Stimulated activated CD4-positive, alpha-beta T cell treated with anti-CD3 and anti-CD28 coated beads, Interleukin-1b, Interleukin-23, amount 100 ng/mL, for 1 hour (primary cell): ENCODE measurements at places on chromosomes 7 and 10.

- DNase-seq = no peak
Measured at GRCh38 chr7:48351900-48352299, 180.6 kb downstream of the ABCA13 start.

DNA sequence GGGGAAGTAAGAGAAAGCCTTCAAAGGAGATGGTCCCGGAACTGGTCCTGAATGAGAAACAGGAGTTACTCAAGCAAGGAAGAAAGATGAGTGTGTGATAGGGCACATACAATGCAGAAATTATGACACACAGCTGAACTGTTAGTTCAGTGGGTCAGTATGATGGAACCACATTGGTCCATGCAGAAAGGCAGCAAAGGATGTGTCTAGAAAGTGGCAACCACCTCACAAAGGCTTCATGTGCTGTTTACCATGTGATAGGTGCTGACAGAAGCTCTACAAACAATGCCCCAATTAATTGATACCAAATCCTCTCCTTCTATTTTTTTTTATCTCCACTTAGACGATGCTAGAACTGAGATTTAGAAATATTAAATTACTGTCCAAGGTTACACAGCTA, 258.3 kb downstream of the RELN start:
- DNase-seq = no peak

GRCh38 chr7:96671854-96672253, 37.8 kb downstream of the SEM1 start:
- no peak for DNase-seq

DNA sequence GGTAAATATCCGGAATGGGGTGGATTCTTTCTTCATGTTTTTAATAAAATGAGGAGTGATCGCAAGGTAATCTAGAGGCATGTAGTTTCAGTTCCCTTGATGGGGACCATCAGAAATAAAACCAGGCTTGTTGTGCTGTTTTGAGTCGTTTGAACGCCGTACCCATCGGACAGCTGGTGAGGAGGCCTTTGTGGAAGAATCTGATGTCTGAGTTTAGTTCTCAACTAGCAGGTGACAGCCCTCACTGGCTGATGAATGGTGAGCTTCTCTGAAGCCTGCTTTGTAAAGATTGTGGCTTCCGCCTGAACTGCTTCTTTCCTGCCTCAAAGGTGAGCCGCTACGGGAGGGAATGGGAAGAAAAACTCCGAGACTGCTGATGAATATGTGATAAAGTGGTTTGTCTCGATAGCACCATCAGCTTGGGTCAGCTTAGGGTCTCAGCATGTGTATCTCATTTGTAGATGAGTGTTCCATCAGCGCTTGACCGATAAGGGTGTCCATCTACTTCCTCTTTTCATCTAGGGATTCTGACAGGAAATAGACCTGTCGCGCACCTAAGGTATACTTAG, 977 bp downstream of the TMEM248 start:
- DNase-seq = no peak

GRCh38 chr10:132163278-132163765, 23.4 kb upstream of the DPYSL4 start:
- DNase-seq = no peak

- no peak for DNase-seq
Measured at GRCh38 chr7:141397236-141398163, 153.7 kb upstream of the AGK start.

DNA sequence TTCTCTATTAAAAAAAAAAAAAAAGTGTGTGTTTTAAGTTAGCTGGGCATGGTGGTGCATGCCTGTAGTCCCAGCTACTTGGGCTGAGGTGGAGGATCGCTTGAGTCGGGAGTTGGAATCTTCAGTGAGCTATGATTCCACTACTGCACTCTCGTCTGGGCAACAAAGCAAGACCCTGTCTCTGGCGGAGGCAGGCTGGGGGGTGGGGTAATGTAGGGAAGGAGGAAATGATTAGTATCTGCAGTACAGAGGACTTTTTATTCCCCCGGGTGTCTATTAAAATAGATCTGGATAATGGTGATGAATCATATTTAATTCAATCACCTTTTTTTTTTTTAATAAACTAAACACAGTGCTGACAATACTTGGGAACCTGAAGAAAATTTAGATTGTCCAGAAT, 6.5 kb downstream of the CBX3 start:
- no peak for DNase-seq

DNA sequence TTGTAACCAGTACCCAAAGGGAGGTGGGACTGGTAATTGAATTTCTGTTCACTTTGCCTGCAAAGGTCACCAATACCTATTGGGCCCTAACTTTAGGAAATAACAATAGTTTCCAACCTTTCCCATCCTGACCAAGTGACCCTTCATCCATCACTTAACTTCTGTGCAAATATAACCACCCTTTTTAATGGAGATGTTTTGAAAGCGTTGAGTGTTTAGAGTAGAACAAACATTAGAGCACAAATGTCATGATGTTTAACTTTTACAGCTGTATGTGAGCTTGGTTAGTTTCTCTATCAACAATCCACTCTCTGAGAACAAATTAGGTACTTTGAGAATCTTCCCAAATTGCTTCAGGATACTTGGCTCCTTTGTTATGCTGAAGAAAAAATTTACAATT, 66.4 kb downstream of the MET start:
- DNase-seq = no peak

DNA sequence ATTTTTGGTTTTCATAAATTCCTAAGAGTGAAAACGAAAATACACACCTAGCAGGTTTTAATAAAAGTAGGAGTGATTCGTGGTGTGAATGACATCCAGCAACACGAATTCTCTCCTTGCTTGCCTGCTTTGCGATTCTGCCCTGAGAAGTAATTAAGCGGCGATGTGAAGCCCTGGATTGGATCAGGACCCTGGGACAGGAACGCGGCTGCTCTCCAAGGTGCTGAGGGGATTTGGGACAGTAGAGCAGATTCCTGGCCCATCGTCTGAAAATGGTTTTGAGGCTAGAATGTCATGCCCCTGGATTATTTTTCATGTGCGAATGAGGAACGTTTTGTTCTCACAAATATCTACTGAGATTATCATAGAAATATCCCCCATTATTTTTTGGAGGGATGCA, 7.8 kb downstream of the NPS start:
- no peak for DNase-seq

- no peak for DNase-seq
Measured at GRCh38 chr7:129341816-129342806, 92.1 kb upstream of the STRIP2 start.

DNA sequence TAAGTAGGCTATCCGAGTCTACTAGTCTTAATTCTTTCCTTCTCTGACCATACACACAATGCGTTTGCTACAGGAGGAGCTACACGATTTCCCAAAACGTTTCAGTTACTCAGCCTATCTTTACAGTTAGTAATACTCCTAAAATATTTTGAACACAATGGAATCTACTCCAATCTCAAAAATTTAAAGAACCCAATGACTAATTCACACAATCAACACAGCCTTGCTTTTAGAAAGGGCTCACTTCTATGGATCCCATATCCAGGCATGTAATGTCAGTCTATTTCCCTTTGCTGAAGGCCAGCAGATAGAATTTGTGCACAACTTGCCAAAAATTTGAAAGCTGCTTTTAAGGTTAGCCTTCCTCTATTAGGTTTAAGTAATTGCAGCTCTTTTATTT, 107.2 kb downstream of the VPS41 start:
- DNase-seq = no peak

- DNase-seq = no peak
Measured at GRCh38 chr7:91263384-91264045, 718 bp upstream of the FZD1 start.

GRCh38 chr7:22786290-22786932, 36.2 kb downstream of the TOMM7 start:
- no peak for DNase-seq

- DNase-seq = no peak
Measured at GRCh38 chr10:63703113-63703670, 182.0 kb downstream of the REEP3 start.

GRCh38 chr10:132850246-132850645, 64.3 kb upstream of the NKX6-2 start:
- no peak for DNase-seq

DNA sequence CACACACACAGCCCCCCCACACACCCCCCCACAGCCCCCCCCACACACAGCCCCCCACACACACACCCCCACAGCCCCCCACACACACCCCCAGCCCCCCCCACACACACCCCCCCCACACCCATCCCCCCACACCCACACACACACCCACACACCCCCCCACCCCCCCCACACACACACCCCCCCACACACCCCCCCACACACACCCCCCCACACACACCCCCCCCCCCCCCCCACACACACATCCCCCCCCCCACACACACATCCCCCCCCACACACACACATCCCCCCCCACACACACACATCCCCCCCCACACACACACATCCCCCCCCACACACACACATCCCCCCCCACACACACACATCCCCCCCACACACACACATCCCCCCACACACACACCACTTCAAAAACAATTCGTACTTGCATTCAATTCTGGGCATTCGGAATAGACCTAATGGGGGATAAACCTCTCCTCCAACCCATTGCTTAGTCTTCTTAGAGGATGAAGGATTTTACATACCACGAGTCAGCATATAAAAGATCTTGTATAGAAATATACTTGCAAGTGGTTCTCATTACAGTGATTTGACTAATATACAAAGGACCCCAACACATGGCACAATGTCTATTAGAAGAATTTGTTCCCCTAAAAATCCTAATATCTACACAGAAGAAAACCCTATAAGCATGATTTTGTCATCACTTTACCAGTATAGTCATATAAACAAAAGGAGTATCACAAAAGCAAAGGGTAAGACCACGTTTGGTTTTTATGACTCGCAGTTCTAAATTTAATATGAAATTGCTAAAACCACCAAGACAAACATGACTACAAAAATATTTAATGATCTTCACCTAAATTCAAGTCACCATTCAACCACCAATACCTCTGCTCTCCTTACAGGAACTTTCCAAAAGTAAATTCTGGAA, 80.9 kb downstream of the DIP2C start:
- no peak for DNase-seq

- DNase-seq = no peak
Measured at GRCh38 chr10:69569396-69569934, 3.8 kb downstream of the NEUROG3 start.

- DNase-seq = no peak
Measured at GRCh38 chr7:98352621-98353020, 48.3 kb downstream of the BAIAP2L1 start.

GRCh38 chr7:69373171-69374043, 224.9 kb upstream of the AUTS2 start:
- no peak for DNase-seq

DNA sequence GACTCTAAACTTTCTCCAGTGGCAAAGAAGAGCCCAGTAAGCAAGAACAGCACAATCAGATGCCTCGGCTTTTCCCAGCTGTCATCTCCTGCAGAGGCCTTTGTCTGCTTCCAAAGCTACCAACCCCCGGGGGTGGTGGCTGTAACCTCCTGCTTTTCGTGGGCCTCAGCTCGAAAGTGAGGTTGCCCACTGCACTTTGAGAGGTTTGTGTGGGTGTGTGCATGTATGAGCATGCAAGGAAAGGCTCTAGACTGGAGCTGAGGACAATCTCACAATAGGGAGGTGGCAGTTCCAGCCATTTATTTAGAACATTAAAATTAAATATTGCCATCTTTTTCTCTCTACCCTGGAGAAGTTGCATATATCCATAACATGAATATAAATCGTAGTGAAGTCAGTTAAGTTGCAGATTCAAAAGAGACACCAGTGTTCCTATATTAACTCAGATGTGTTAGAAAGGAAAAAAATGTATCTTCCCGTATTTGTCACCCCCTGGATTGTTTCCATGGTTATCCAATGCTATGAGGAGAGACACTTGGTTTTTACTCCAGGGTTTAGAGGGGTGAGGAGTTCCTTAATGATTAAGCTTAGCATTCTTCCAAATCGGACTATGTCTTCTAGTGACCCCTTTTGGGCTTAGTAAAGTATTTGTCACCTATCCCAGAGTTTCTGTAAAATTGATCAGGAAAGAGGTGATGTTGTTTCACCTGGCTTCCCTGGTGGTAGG, 781.1 kb downstream of the INHBA start:
- DNase-seq = no peak

DNA sequence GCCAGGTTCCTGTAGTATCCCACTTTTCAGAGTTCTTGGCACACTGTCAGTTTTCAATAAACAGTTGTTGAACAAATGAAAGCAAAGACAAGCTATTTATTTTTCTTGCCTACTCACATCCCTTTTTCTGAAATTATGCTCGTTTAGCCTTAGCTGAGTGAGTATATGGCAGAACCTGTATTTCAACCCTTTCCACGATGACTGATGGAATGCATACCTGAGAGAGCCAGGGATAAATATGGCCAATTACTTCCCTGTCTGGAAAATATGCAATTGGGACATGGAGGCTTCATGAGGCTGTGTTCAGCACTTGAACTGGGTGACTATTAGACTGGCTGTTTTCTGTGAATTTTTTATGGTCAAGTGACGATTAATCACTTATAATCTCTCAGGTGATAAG, 144.5 kb upstream of the POT1 start:
- no peak for DNase-seq

- no peak for DNase-seq
Measured at GRCh38 chr7:128443831-128444600, 11.7 kb upstream of the HILPDA start.

DNA sequence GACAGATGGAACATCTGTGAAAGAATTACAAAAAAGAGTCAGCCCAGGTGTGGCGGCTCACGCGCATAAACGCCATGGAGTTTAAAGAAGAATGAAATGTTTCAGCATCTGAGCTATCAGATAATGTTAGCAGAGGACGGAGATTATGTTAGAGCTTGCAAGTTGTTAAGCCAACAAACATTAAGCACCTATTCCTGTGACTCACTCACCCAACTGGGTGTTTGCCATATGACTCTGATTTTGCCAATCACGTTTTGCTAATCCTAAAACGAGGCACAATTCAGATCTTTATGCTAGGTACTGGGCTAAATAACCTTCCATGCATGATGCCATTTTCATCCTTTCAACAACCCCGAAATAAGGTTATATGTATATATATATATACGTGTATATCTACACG, 29.0 kb upstream of the CCNY start:
- no peak for DNase-seq

GRCh38 chr7:33986951-33987947, 81.9 kb downstream of the BMPER start:
- no peak for DNase-seq

DNA sequence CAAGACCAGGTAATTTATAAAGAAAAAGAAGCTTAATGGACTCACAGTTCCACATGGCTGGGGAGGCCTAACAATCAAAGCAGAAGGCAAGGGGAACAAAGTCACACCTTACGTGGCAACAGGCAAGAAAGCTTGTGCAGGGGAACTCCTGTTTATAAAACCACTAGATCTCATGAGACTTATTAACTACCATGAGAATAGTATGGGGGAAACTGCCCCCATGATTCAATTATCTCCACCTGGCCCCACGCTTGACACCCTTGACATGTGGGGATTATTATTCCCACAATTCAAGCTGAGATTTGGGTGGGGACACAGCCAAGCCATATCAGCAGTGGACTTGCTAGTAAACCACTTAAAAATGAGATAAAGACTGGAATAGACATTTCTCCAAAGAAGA, 451.7 kb downstream of the DNAJB9 start:
- DNase-seq = no peak

DNA sequence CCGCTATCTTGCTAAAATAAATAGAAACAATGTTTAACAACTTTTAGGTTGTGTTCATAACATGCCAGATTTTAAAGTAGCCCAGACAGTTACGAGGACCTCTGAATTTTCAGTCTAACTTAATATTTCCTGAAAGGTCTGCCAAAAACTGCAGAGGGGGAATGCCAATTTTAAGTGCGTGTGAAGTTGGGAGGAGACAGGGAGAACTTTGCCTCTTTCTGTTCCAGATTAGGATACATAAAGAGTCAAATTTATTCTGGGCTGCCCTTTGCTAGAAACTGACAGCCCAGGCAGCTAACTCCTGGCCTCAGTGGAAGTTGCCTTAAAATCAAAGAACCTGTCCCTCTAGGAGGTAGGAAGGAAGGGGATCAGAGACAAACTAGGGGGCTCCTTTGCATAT, 52.3 kb upstream of the PIP4K2A start:
- DNase-seq = no peak
